ENCODE measurements at places on chromosomes 13 and 19.

DNA sequence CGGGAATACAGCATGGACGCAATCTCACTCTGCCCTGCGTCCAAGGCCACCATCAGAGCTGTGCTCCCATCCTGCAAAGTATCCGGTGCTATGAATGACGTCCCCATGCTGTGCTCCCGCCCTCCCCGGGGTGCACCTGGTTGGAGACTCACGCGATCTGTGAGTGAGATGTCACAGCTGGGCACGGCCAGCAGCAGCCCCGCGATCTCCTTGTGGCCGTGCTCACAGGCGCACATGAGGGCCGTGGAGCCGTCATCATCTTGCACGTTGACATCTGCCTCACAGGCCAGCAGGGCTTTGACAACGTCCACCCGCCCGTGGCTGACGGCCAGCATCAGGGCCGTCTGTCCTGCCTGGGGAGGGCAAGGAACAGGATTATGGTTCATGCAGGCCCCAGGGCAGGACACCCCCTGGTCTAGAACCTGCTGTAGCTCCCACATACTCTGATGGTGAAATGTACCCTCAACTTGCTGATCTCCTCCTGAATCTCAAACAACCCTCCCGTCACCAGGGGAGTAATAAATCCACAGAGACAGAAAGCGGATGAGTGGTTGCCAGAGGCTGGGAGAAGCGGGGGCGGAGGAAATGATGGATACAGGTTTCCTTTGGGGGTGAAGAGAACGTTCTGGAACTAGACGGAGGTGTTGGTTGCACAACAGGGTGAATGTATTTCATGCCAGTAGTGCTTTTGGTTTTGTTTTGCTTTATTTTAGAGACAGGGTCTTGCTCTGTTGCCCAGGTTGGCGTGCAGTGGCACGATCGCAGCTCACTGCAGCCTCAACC lies 14.5 kb upstream of the SPC24 start:
- no peak for DNase-seq

GRCh38 chr19:660793-661426 lies 2.1 kb downstream of the RNF126 start:
- DNase-seq: no peak

DNA sequence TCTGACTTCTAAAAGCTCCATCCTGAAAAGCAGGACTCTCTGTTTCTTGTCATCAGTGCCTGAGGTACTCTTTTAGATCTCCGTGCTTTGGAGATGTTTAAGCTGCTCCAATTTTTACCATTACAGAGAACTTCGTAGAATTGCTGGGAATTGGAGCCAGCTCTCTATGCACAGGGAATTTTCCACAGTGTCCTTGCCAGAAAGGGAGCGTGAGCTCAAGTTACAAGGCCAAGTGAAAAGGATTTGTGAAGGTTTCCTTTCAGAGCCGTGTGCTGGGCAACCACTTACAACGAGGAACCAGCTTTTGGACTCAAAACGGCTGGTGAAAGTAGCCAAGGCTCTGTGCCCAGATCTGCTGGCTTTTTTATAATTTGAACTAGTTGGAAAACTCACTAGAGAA lies 82.6 kb downstream of the NUFIP1 start:
- DNase-seq: no peak

- DNase-seq: no peak
These were observed 3.2 kb downstream of the UBAC2 start for GRCh38 chr13:99203601-99204579.

DNA sequence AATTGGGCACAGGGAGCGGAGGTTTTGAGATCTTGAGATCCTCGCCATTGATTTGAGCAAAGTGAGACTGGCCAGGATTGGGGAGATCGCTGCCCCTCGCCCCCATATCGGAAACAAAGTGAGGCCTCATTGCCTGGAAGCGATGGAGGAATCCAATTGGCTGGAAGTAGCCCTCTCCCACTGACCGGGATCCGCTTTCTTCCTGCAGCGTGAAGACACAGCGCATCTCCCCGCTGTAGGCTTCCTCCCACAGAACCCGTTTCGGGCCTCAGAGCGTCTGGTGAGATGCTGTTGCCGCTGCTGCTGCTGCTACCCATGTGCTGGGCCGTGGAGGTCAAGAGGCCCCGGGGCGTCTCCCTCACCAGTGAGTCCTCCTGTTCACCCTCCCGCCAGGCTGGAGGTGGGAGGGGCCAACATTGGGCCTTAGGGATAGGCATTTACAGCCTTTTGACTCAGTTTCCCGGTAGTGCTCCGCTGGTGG lies 438 bp downstream of the PRKCSH start:
- DNase-seq: no peak

DNA sequence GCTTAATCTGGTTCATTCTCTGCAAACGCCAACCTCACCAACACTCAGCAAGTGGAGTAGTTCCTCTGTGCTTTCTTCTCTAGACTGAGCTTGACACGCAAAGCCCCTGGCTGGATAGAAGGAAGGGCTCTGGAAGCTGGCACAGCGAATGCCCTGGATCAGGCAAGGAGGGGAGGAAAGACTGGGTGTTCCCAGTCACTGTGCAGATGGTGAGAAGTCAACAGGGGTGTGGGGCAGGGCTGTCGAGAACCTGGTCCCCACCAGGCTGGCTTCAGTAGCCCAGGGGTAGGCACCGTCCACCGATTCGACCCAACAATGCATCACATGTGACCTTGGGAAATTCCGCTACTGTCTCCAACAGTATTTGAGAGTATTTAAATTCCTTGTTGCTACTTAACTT lies 65.5 kb downstream of the TSHZ3 start:
- no peak for DNase-seq

- no peak for DNase-seq
These were observed 1.3 kb upstream of the BSG start for GRCh38 chr19:570937-571565.

DNA sequence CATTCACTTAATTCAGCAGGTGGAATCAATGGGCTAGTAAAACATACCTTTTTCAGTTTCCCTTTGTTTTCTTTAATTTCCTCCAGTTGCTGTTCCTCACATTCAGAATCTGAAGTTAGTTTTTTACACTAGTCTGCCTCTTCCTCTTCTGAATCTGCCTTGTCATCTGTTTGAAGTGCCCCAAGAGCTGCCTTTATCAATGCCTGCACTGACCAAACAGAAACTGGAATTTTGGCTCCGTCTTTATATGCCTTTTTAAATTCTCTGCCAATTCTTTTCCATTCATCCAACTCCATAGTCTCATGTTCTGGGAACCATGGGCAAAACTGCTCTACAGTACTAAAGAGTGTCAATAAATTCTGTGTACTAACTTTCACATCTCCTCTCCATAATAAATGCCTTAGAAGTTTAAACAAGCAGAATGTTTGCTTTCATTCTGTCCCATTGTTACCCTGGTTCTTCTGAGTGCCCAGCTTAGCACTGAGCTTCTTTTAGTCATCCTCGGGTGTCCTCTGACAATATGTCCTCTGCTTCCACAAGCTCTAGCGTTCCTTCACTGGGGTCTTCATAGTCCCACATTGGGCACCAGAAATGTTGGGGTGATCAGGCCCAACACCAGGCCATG lies 154.2 kb downstream of the ZNF486 start:
- DNase-seq: no peak

- DNase-seq: no peak
These were observed 699 bp downstream of the MEGF8 start for GRCh38 chr19:42325896-42326771.

DNA sequence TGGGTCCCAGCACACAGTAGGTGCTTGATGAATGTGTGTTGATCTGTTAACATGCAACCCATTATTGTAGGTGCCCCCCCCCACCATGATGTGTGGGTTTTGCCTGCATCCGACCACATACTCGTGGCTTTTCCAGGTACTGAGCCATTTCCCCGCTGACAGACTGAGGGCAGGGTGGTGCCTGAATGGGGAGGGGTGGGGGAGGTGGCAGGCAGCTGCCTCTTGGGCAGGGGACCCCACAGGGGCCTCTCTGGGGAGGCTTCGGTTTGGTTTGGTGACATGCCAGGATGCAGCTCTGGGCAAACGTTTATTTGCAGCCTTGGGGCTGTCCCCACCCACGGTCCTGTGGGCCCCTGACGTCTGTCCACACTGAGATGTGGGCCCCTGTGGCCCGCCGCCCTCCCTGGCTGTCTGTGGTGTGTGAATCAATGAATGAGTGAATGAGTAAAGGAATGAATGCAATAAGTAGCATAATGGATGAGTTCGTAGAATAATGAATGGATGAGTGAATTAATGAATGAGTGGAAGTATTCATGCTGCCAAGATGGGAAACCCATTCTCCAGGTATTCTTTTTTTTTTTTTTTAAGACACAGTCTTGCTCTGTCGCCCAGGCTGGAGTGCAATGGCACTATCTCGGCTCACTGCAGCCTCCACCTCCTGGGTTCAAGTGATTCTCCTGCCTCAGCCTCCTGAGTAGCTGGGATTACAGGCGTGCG lies 9.0 kb upstream of the JUND start:
- DNase-seq: no peak

GRCh38 chr13:47480951-47481350 lies 520.1 kb downstream of the SUCLA2 start:
- DNase-seq: no peak

- DNase-seq: no peak
These were observed 11.8 kb downstream of the NLRP11 start for GRCh38 chr19:55820037-55820436.

- no peak for DNase-seq
These were observed 89.7 kb downstream of the STARD13 start for GRCh38 chr13:33195693-33196464.

GRCh38 chr13:30872685-30873461 lies 33.2 kb upstream of the MEDAG start:
- no peak for DNase-seq

DNA sequence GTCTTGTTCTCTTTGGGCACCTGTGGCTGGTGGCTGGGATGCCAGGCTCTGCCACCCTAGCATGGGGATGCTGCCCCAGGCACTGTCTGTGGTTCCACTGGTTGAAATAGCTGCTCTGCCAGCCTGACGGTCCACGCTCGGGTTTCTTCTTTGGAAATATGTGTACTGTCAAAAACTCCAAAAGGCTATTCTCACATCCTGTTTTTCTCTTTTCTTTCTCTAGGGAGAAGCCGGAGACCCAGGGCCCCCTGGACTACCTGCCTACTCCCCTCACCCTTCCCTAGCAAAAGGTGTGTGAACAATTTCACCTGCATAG lies 115.0 kb downstream of the RAB20 start:
- no peak for DNase-seq

GRCh38 chr13:33235564-33235963 lies 50.0 kb downstream of the STARD13 start:
- DNase-seq: no peak

- no peak for DNase-seq
These were observed 373.5 kb downstream of the KCTD12 start for GRCh38 chr13:76512721-76513145.

DNA sequence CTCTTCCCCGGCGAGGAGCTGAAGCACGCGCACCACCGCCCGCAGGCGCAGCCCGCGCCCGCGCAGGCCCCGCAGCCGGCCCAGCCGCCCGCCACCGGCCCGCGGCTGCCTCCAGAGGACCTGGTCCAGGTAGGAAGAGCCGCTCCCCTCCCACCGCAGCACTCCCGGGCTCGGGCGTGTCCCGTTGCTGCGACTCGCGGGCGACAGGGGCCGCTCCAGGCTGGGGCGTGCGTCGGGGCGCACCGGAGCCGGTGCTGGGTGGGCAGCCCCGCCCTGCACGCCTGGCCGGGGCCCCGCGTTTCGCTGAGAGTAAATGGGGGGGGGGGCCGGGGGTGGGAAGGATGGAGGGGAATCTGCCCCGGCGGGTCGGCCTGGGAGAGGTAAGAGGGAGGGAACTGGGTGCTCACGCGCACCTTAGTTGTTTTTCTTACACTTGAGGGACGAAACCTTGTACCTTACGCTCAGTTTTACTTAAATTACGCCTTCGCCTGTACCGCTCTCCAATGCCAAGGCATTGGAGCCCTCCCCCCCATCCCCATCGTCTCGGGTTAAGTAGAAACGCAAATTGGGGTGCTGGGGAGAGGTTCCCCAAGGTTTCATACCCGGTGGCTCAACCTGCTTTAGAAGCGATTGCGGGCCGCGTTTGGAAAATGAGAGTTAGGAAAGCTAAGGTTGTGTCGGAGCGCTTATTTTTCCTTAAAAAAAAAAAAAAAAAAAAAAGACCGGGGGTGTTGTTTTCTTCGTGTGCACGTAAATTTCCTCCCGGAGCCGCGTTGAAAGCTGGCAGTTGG lies 850 bp downstream of the KLF5 start:
- DNase-seq: no peak

DNA sequence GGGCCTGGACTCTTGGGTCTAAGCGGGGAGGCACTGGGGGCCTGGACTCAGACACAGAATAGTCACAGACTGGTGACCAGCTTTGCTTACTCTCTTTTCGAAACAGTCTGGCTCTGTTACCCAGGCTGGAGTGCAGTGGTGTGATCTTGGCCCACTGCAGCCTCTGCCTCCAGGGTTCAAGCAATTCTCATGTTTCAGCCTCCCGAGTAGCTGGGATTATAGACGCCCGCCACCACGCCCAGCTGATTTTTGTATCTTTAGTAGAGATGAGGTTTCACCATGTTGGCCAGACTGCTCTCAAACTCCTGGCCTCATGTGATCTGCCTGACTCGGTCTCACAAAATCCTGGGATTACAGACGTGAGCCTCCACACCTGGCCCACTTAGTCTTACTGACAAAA lies 11.1 kb downstream of the MED25 start:
- no peak for DNase-seq

DNA sequence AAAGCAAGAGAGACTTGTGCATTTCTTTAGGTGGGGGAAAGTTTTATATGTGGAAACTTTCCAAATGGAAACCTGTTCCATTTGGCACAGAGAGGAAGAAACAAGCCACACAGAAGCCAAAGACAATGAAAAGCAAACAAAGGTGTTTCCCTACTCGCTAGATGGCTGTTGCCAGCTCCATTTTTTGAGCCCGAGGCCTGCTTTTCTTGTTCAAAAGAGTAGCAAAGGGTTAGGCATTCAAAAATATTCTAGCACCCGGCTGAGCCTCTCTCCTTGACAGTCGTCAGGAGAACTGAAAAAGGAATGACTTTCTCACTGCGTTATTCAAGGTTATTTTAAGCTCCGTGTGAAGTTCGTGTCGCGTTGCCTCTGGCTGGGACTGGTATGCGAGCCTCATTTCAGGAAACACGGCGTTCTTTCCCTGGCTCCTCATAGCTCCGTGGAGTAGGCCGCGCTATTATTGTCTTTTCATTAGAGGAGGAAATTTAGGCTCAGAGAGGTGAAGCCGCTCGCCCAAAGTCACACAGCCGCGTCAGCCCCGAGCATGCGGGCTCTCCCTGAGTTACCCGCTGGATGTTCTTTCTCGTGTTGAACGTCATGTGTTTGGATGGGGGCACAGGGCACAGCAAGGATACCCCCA lies 7.6 kb downstream of the TRPM4 start:
- no peak for DNase-seq

GRCh38 chr13:67408798-67409197 lies 178.7 kb upstream of the PCDH9 start:
- DNase-seq: no peak

GRCh38 chr13:83100237-83100636 lies 782.0 kb downstream of the SLITRK1 start:
- DNase-seq: no peak

GRCh38 chr13:28540612-28541011 lies 45.7 kb upstream of the FLT1 start:
- DNase-seq: no peak

- no peak for DNase-seq
These were observed 105.9 kb downstream of the SIPA1L3 start for GRCh38 chr19:38012944-38013343.
